ENCODE measurements at places on chromosomes 12 and 14.

- DNase-seq: no peak
Measured at GRCh38 chr12:7719946-7720730, 8.9 kb downstream of the DPPA3 start.

- no peak for DNase-seq
Measured at GRCh38 chr12:115199831-115200230, 515.9 kb upstream of the TBX3 start.

DNA sequence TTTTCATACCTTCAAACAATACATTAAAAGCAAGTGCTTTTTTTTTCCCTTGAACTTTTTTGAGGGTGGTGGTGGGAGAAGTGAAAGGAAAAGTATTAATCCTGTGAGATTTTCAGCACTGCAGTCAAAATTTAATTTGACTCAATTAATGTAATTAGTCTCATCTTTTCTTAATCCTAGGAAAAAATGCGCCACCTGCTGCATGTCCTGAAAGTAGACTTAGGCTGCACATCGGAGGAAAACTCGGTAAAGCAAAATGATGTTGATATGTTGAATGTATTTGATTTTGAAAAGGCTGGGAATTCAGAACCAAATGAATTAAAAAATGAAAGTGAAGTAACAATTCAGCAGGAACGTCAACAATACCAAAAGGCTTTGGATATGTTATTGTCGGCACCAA lies 52.2 kb downstream of the SPATA7 start:
- no peak for DNase-seq

- peak; percentile 73 for DNase-seq
Measured at GRCh38 chr12:117032593-117033381, 66.4 kb downstream of the TESC start.

DNA sequence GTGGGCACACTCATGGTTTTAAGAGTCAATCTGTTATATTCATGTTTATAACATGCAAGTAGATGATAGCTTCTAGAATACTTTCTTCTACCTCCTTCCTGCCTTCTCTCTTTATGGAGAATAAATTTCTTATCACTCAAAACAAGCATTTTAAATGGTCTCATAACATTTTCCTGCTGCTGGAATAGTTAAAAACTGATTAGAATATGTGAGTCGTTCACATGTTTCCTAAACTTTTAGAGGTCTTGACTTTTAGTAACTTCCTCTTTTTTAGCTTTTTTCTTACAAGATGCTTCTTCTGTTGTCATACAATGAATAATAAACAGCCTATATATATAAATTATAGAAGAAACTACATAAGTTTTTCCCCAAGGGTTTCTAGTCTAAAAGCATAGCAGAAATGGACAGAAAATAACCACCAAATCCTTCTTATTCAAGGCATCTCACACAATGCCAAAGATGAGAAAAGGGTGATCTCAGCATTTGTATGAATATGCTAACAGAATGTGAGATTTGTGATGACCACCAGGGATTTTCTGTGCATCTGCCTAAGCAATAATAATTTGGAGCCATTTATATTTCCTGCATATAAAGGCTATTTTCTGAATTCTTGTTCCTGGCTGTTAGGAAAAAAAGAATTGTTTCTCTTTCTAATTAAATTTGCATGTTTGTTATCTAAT lies 127.8 kb downstream of the DAAM1 start:
- DNase-seq: no peak

DNA sequence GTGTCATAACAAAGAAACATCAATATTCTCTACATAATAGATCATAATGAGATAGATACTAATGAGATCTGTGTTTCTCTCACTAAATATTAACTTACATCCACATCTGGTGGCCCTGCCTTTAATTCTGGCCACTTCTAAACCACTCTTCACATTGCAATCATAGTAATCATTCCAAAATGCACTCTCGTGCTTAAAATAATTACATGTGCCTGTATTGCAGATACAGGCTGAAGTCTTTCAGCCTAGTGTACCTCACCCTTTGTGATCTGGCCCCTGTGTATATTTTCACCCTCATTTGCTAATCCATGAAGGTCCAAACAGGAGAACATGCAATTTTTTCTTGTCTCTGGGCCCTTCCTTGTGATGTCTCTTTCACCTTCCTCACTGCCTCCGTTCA lies 108.0 kb downstream of the LIN7A start:
- DNase-seq: no peak

- DNase-seq: no peak
Measured at GRCh38 chr14:96501217-96501739, 904 bp upstream of the PAPOLA start.

DNA sequence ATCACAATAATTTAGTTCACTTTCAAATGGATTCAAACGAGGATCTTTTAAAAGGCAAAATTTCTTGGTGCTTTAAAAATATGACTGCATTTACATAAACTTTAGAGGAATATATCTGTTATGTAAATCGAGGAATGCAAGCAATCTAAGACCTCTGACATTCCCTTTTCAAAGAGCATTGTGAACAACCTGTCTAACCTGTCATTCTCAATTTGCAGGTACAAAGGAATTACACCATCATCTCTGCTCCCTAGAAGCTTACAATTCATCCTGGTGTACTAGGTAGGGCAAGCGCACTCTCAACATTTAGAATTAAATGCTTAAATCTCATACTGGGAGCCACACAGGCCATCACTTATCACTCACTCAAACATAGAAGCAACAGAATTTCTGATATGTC lies 35.6 kb downstream of the BMP4 start:
- DNase-seq: no peak

DNA sequence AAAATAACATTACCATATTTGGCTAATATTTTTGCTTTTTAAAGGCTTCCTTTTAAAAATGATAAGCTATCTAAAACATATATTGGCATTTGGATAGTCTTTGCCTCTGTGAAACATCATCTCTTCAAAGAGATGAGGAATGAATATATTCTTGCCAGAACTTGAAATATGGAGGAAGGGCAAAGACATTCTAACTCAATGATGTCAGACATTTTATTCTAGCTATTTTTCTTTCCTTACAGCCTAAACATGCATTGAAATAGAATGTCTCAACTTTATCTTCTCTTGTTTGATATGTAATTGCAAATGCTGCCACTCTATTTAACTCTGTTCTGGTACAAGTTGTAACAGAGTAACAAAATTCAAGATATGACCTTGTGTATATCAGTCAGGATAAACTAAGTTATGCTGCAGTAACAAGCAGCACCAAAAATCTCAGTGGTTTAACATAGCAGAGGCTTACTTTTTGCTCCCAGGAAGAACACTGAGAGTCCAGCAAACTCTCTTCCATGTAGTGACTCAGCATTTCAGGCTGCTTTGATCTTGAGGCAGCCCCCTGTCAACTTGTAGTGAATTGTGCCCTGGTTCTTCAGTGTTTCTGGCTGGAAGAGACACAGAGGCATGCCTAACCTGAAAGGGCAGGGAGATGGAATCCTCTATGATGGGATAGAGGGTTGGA lies 11.0 kb downstream of the IRAK3 start:
- DNase-seq: no peak

- DNase-seq: no peak
Measured at GRCh38 chr12:49946497-49946896, 4.0 kb upstream of the AQP2 start.

DNA sequence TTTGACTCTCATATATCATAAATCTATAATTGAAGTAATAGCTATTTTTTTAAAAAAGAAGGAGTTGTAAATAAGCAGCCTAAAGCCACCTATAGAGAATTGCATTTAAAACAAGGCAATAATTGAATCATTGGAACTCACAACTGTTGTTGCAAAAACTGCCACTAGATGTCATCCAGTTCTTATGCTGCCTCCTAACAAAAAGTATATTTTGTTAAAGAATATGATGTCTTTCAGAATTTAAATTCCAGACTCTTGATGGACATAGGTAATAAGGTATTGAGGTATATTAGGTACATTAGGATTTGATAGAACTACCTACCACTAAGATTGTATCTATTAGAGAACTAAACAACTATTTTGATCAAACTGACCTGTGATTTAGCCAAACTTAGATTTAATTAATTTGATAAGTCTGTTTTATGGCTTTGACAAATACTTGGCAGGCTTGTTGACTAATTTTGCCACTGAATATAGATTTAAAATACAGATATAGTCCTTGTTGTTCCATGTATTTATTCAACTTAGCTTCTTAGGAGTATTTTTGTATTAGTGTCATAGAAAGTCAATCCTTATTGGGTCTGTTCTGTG lies 401.4 kb downstream of the RPL10L start:
- DNase-seq: peak; percentile 67

GRCh38 chr12:132043216-132043615 lies 93.5 kb downstream of the EP400 start:
- DNase-seq: no peak

DNA sequence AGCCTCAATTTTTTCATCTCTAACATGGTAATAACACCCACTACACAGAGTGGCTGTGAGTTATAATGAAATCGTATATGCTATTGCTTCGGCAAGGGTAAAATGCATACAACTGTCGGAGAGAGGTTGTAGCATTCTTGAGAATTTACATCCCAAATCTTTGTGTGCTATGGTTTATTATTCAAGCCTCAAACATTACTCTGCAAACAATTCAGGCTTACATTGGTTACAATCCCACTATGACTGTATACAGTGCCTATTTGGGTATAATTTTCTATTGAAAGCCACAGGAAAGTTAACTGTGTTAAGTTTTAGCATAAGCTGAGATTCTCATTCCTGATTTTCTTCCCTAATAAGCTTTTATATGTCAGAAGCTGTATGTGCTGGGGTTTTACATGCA lies 20.6 kb downstream of the SLC35F4 start:
- DNase-seq: no peak

GRCh38 chr12:108690542-108691174 lies 40.7 kb downstream of the CORO1C start:
- peak; percentile 19 for DNase-seq

GRCh38 chr12:116620492-116621191 lies 61.5 kb downstream of the MAP1LC3B2 start:
- no peak for DNase-seq

DNA sequence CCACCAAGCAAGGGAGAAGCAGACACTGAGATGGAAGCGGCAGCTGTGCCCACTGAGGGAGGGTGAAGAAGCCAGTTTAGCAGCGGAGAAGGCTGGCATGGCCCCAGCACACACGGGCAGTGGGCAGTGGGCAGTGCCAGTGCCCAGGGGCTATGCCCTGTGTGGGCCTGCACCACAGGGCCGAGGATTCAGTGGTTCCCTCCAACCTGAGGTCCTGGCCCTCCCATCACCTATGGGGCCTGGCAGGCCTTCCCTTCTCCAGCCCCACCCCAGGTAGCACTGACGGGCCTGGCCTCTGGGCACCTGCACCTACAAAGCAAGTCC lies 81.1 kb downstream of the ITPK1 start:
- no peak for DNase-seq

- no peak for DNase-seq
Measured at GRCh38 chr12:122942637-122943036, 23.6 kb downstream of the ABCB9 start.

DNA sequence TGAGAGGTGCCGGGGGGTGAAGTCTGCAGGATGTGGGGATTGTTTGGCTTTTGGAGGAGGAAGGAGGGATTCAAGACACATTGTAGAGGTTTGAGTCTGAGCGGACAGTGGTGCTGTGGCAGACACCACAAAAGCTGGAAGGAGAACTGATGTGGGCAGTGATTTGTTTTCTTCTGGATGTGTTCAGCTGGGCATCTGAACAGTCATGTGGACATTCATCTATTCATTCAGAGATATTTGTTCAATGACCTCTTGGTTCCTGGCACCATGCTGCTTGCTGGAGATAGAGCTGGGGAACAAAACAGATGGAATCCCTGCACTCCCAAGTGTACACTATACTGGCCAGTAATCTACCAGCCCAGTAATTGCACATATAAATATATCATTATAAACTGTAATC lies 64.0 kb downstream of the PTPN11 start:
- DNase-seq: no peak

GRCh38 chr14:28626780-28627179 lies 139.8 kb upstream of the FOXG1 start:
- no peak for DNase-seq

DNA sequence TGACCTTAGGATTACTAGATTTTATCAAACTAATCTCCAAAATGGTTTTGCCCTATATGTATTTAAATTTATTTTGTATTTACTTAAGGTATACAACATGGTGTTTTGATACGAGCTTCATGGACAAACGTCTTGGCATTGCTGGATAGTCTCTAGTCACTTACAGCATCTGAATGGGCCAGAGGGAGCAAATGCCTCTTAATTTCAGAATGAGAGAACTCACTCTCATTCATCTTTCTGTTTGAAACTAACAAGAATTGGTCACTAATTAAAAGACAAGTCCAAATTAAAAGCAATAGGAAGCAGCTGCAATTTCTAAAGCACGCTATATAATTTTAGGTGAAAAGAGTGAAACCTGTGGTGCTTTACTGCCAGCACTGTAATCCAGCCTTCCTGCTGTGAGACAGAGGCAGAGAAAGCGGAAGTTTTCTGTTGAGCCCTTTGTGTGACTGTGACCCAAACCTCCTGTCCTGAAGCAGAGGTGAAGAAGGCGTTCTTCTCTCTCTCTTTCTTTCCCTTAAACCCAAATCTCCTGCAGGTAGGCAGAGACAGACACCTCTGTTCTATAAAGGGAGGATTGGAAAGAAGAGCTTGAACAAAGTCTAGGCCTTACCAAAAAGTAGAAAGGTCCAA lies 184.6 kb upstream of the NAV3 start:
- DNase-seq: no peak

- DNase-seq: peak; percentile 29
Measured at GRCh38 chr12:108884116-108885012, 4.5 kb downstream of the DAO start.

DNA sequence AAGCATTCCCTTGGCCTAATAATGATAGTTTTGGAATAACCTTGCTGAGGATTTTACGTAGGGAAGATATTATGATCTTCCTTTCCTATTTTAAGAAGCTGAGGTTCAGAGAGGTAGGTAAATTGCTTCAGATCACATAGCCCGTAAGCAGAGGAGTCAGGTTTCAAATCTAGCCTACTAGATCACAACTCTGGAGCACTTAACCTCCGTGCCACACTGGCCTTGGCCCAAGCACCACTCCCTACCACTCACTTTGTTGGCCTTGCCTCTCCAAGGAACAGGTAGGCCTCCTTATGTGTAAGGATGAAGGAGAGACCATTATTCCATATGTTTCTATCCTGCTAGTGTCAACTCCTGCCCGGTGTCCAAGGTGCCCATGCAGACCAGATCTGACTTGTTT lies 12.4 kb upstream of the ACOT1 start:
- DNase-seq: no peak

- DNase-seq: peak; percentile 38
Measured at GRCh38 chr14:68143341-68143841, 323.8 kb downstream of the RAD51B start.

DNA sequence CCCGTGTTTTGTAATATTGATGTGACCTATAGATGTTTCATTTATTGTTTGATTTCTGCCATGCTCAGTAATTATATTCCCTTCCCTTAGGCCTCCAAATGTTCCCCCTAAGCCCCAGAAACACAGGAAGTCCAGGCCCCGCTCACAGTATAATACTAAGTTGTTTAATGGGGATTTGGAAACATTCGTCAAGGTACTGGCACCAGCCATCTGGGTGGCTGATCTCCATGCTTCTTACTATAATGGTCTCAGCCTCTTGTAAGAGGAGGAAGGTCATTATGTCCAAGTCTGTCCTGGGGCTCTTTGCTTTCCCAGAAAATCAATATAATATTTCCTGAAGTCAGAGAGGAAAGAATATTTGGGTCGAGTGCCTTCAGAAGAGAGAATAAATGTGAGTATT lies 130.9 kb downstream of the KICS2 start:
- DNase-seq: no peak
